Transverse colon (tissue), 4 donors: ENCODE measurements at places on chromosomes 13 and 19.

- H3K4me1 ChIP-seq, result no peaks in the 10 kb centered on the region
- no peak overlapping the region for H3K27ac ChIP-seq
- no peak for DNase-seq
- H3K4me3 ChIP-seq, result no peak overlapping the region
- no peaks in the 10 kb centered on the region for H3K36me3 ChIP-seq
Measured at GRCh38 chr19:32471811-32472210, 66.2 kb downstream of the DPY19L3 start.

DNA sequence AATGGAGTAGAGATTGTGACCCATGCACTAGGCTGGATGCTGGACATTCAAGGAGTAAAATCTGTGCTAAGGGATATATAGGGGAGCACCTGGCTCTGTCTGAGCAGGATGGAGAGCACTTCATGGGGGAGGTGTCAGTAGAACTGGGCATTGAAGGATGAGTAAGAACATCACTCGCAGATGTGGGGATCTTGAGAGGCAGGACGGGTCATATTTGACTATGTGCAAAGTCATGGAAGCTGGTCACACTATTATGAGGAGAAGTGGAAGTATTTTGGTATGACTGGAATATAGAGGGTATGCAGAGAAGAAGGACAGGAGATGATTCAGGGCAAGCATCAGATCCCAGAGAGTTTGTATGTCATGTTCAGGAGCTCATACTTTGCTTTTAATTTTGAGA, 62.9 kb upstream of the PCDH8 start:
- H3K4me1 ChIP-seq, result no peaks in the 10 kb centered on the region
- H3K36me3 ChIP-seq, result no peaks in the 10 kb centered on the region
- H3K4me3 ChIP-seq, result no peak overlapping the region
- DNase-seq, result no peak
- H3K27ac ChIP-seq, result no peak overlapping the region

- H3K4me3 ChIP-seq, result no peak overlapping the region
- peak; percentile 47 for DNase-seq
- H3K27me3 ChIP-seq, result peaks cover 54% of the 10 kb centered on the region
- H3K4me1 ChIP-seq, result no peaks in the 10 kb centered on the region
- H3K36me3 ChIP-seq, result no peaks in the 10 kb centered on the region
Measured at GRCh38 chr13:25037057-25037813, 58.7 kb upstream of the PABPC3 start.

DNA sequence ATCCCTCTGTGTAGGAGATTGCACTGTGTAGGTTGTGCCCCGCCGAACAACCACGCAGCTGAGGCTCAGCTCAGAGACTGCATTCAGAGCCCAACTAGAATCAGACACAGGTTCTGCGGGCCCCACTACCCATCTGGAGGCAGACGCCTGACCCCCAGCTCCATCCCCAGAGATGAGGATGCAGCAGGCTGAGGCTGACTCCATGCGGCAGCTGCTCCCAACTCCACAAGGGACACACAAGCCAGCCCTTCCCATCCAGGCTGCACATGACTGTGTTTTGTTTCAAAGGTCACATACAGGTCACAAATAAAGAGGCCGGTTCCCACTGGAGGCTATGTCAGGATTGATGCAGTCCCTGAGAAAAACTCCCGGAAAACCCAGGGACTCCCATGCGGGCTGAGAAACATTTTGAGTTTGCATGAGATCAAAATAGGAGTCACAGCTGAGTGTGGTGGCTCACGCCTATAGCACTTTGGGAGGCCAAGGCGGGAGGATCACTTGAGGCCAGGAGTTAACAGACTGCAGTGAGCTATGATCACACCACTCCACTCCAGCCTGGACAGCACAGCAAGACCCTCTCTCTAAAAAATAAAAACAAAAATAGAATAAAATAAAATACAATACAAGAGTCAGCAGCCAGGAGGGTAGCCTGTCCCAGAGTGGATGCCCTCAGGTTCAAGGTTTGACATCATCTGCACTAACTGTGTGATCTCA, 14.0 kb downstream of the ELL start:
- no peak overlapping the region for H3K4me3 ChIP-seq
- peaks cover 70% of the 10 kb centered on the region for H3K4me1 ChIP-seq
- H3K36me3 ChIP-seq, result no peaks in the 10 kb centered on the region
- no peaks in the 10 kb centered on the region for H3K27me3 ChIP-seq

DNA sequence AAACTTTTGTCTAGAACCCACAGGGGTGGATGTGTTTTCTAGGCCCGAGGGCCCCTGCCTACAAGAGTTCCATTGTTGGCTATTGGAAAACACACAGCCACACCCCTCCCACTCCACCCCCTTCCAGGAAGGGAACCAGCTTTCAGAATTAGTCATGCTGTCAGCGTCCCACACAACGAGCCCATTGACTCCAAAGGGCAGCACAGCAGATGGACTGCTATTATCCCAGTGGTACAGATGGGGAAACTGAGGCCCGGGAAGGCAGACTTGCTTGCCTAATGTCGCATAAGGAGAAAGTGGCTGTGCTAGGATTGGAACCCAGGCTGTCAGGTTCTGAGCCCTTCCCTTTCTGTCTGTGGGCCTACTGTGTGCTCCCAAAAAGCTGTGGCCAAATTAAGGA, 8.1 kb upstream of the FXYD3 start:
- no peaks in the 10 kb centered on the region for H3K36me3 ChIP-seq
- no peak overlapping the region for H3K27ac ChIP-seq
- H3K4me3 ChIP-seq, result no peak overlapping the region
- DNase-seq, result peak; percentile 78

DNA sequence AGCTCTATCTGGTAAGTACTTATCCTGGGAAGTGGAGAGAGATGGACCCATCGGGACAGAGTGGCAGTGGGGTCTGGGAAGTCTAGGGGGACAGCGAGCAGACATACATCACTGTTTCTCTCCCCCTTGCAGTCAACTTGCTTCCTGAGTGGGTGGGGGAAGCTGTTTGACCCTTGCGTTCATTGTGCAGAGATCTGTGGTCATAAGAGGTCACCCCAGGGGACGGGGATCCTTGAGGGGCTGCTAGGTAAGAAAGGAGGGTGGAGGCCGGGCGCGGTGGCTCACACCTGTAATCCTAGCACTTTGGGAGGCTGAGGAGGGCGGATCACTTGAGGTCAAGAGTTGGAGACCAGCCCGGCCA, 474 bp downstream of the ARHGEF18 start:
- H3K36me3 ChIP-seq, result no peaks in the 10 kb centered on the region
- H3K27ac ChIP-seq, result peak overlapping the region; percentile 61
- H3K27me3 ChIP-seq, result no peaks in the 10 kb centered on the region
- no peak for DNase-seq
- H3K4me3 ChIP-seq, result no peak overlapping the region
- H3K4me1 ChIP-seq, result peaks cover 6% of the 10 kb centered on the region

- no peak overlapping the region for H3K4me3 ChIP-seq
- H3K4me1 ChIP-seq, result no peaks in the 10 kb centered on the region
- no peak overlapping the region for H3K27ac ChIP-seq
- DNase-seq, result peak; percentile 12
Measured at GRCh38 chr13:69565334-69565733, 542.3 kb upstream of the ATXN8OS start.

DNA sequence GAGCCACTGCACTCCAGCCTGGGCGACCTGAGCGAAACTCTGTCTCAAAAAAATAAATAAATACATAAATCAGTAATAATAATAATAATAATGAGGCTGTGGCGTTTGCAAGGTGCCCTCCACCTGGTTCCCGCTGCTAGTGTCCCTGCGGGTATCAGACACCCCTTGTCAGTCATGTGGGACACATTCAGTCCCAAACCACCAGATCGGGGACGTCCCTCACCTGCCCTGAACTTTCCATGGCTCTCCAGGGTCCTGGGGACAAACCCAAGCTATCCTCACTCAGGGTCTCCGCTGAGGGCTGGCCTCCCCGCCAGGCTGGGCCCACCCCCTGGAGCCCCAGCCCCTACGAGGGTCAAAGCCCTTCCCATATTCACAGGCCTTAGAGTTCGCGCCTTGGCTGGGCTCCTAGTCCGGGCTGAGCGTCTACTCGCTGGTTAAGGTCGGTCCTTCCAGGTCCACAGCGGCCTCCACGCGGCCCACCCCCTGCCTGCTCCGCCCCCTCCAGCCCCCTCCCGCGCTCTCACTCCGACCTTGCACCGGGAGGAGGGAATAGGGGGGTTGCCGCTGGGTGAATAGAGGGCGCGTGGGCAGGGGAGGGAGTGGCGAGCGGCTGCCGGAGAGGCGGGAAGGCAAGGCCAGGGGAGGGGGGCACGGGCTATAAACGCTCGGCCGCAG, 349 bp upstream of the KISS1R start:
- H3K27me3 ChIP-seq, result peaks cover 55% of the 10 kb centered on the region
- no peak for DNase-seq
- no peak overlapping the region for H3K4me3 ChIP-seq

DNA sequence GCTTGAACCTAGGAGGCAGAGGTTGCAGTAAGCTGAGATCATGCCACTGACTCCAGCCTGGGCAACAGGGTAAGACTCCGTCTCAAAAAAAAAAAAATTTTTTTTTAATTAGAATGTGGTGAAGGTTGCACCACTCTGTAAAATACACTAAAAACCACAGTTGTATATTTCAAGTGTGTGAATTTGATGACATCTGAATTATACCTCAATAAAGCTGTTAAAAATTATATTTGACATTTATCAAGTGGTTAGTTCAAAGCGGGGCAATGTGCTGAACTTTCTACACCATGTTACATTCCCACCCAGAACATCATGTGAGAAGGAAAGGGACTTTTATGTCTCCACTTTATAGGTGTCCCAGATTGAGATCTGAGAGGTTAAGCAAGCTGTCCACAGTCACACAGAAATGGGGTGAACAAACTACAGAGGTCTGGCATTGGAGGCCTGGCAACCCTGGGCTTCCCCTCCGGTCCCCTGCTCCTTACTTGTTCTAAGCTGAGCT, 5.9 kb upstream of the S1PR5 start:
- H3K4me1 ChIP-seq, result peaks cover 7% of the 10 kb centered on the region
- H3K27ac ChIP-seq, result no peak overlapping the region
- DNase-seq, result no peak
- H3K36me3 ChIP-seq, result no peaks in the 10 kb centered on the region
- peaks cover 40% of the 10 kb centered on the region for H3K27me3 ChIP-seq
- no peak overlapping the region for H3K4me3 ChIP-seq

DNA sequence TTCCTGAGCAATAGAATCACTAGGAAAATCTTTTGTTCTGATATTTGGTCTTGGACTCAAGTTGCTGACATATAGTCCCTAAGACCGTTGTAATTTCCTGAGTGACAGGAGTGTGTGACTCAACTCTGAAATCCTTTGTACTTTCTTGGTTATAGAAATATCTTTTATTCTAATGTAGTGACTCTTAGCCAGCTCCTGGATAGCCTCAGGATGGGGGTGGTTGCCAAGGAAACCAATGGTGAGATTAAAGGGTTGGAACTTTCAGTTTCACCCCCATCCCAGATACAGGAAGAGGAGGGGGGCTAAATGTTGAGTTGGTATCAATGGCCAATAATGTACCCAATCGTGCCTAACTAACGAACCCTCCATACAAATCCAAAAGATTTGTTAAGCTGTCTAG, 41.8 kb downstream of the MBD3L2B start:
- no peak overlapping the region for H3K4me3 ChIP-seq
- H3K36me3 ChIP-seq, result no peaks in the 10 kb centered on the region
- H3K27me3 ChIP-seq, result no peaks in the 10 kb centered on the region
- DNase-seq, result no peak
- no peaks in the 10 kb centered on the region for H3K4me1 ChIP-seq
